ENCODE measurements at places on chromosomes 11 and 22. TPM values are rescaled to one million over a fixed set of nuclear protein-coding genes. Genes with fewer than 3 reads are reported as not detected.

DNAJB7 gene
- not detected for total RNA-seq

MS4A12 gene
- total RNA-seq, result not detected

DNA sequence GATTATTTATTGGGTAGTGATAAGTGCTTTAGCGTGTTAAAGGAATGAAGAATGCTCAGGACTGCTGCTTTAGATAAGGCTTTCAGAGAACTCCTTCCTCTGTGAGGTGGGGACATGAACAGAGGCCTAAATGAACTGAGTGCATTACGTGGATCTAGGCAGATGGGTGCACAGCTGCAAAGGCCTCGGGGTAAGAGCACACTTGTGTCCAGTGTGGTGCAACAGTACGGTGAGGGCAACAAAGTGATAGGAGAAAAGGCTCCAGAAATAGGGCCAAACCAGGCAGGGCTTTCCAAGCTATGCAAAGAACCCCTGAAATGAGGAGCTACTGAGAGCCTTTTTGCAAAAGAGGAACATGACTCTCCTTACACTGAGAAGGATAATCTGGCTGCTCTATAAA lies 45.3 kb upstream of the ARHGAP32 start:
- DNase-seq, result no peak

- peak; percentile 85 for DNase-seq
Observed at GRCh38 chr22:42661985-42662831, 13.0 kb upstream of the CYB5R3 start.

GRCh38 chr22:19795617-19796008 lies 35.0 kb downstream of the TBX1 start:
- DNase-seq, result no peak

DNA sequence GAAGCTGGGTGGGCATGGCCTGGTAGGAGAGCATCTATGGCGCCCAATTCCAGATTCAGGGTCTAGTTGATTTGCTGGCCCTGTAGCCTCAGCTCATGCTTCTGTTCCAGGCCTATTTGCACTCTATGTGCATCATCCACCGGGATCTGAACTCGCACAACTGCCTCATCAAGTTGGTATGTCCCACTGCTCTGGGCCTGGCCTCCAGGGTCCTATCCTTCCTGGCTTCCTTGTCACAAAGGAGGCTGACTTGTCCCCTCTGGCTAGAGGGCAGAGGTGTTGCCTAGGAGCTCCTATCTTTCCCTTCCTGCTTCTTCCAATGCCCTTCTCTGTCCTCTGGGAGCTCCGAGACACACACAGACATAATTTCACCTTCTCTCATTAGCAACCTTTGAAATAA lies 21.3 kb downstream of the PIK3IP1 start:
- DNase-seq, result no peak

- DNase-seq, result no peak
Observed at GRCh38 chr11:47348859-47349258, 3.6 kb downstream of the MYBPC3 start.

DNA sequence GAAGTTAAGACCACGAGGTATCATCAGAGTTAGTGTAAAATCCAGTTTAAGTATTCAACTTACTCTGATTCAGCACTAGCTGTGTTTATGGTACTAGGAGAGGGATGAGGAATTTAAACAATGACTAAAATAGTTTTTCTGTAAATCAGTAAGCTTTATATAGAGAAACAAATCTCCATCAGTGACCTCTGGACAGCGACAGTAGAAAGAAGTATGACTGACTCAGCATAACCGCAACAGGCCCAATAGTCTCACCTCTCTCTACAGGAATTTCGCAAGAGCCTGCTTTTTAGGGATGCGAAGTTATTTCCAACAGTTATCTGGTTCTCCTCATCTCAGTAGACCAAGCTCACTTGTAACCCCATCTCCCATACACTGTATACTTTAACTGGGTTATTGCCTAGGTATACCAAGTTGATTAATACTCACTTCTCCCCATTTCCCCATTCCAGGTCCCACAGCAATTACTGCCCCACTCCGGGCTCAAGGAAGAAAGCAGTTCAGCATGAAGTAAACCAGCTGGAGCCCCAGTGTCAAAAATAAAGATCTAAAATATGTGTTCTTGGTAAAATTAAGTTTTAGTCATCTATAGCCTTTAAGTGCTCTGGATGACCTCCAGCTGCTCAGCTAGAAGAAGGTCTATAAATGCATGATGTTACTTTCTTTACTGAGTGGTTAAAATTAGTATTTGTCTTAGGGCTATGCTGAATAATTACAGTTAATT lies 770.6 kb upstream of the CCDC90B start:
- DNase-seq, result no peak

GRCh38 chr11:79520086-79520485 lies 79.3 kb upstream of the TENM4 start:
- no peak for DNase-seq

All from left ventricle myocardium inferior (tissue), 1 donor.